Effector memory CD4-positive, alpha-beta T cell (primary cell): ENCODE measurements at places on chromosomes 4 and X.
A peak's percentile ranks its signal among the peaks of the same experiment; 100 is the strongest.

GRCh38 chr4:152515678-152516077, 20.2 kb downstream of the FBXW7 start:
- no peak for DNase-seq

- no peak for DNase-seq
Observed at GRCh38 chrX:46044486-46044885, 500.7 kb downstream of the ZNF674 start.

GRCh38 chrX:120647127-120647526, 17.3 kb upstream of the C1GALT1C1 start:
- DNase-seq, result no peak

DNA sequence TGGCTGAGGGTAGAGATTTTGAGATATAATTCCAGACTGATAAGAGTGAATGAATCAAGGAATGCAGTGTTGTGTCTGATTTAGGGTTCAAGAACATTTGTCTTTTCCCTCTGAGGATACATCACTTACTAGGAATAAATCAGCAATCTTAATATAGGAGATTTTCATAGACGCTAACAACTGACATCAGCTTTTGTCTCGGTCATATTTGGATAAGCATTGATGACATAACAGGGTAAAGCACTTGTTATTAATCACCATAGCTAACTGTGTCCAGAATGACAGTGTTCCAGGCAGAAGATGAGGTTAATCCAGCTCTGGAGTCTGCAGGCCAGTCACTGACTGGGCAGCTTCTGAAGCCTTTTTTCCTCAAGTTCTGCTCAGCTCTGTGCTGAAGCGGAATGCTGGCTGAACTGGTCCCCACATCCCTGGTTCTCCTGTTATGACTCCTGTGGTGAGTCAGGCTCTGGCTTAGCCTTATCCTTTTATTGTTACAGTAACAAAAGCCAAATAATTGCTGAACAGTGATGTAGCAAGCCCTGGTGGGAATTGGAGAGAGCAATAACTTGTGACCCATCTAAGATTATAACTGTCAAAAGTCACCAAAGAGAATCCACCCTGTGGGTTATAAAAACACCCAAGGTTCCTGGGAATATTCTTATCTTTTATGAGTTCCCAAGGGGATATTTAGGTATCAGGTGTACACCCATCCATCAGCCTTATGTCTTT, 41.8 kb downstream of the FNIP2 start:
- DNase-seq, result no peak

GRCh38 chr4:7750523-7750922, 189.1 kb downstream of the AFAP1 start:
- no peak for DNase-seq

DNA sequence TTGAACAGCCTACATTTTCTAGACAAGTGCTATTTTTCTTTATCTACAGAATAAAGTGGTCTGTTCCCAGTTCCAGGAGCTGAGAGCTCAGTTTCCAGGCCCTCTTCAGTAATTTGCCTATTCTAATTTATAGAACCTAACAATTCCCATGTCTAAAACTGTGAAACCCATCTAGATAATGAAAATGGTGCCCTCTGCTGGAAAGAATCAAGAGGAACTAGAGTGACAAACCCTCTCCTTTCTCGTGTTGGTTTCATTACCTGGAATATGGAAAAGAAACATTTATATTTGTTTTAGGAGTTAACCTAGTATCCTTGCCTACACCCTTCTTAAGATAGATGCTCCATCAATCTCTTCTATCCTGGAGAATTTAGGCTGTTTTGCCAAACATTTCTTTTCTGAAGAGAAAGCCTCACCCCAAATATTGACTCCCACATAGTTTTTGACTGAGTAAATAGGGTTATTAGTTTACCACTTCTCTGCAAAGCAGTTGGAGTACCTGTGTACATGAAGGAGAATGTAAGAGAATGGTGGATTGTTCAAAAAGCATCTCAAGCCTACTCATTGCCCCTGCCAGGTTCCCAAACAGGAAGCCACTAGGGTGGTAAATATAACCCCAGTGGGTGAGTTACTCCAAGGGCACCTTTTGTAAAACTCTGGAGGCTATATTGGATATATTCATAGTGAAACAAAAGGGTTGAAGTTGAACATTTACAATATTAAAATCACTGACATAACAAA, 121.6 kb downstream of the RASL11B start:
- DNase-seq, result no peak

GRCh38 chr4:76302826-76303438, 3.6 kb upstream of the STBD1 start:
- no peak for DNase-seq

DNA sequence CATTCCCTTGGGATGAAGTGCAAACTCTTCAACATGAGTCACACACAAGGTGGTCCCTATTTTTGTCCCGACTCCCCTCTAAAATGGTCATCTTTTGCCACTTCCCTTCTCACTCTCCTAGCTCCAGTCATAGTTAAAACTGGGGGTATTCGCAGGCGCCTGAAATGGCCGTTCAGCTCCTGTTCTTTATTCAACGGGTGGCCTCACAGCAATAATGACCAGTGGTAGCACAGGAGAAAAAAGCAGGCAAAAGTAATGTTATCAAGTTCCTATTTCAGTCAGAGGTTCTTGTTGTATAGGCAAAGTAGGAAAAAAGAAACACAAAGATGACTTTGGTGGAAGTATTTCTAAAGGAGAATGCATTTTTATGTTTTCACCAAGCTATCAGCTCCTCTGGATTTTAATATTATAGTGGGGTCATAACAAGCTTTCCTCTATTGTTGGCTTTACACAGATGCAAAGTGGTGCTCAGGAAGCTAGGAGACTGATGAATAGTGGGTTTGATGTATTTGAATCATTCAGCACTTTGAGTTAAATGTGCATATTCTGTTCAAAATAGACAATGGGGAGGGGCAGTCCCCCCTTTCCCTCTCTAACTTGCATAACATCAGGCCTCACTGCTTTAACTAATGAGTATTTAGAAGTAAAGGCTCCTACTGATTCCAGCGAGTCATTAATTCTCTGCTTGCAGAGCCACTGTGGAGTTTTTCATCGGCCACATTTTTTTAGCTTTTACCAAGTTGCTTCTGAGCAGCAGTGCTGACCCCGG, 171.2 kb upstream of the NDP start:
- DNase-seq, result no peak

- no peak for DNase-seq
Observed at GRCh38 chr4:7771541-7772507, 167.8 kb downstream of the AFAP1 start.

DNA sequence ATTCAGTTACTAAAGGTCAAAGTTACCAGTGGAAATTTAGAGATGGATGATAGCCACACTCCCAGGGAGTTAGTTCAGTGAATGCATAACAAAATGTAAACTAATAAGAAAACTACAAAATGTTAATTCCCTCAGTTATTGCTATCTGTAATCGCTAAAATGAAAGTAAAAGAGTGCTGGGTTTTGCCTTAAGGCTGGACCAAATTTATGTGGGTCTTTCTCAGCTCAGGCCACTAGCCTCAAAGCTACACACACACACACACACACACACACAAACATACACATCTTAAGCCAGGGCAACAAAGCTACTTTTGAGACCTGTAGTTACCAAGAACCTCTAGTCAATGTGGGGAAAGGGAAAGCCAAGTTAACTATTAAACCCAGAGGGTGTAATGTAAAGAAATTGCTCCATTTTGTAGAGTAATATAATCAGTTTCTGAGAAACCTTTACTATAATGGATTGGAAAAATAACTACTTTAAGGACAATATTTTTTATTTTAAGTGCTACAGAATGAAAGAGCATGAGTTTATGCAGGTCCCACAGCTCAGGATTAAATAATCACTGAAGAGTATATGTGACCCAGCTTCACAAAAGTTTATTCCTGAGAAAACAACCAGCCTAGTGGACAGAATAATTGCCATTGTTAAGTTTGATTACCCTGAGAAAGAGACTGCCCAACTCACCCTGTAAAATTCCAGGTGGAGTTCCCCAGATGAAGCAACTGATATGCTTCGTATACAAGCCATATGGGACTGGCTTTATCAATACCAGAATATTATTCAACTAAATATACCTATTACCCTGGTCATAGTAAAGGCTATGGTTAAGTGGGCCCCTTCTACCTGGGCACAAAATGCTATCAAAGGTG, 8.9 kb upstream of the UGT2A3 start:
- DNase-seq, result no peak

- DNase-seq, result no peak
Observed at GRCh38 chrX:23885803-23886202, 21.9 kb downstream of the APOO start.

GRCh38 chrX:35622040-35622439, 176.1 kb upstream of the MAGEB16 start:
- DNase-seq, result no peak

GRCh38 chr4:31089815-31090214, 369.6 kb downstream of the PCDH7 start:
- DNase-seq, result no peak

DNA sequence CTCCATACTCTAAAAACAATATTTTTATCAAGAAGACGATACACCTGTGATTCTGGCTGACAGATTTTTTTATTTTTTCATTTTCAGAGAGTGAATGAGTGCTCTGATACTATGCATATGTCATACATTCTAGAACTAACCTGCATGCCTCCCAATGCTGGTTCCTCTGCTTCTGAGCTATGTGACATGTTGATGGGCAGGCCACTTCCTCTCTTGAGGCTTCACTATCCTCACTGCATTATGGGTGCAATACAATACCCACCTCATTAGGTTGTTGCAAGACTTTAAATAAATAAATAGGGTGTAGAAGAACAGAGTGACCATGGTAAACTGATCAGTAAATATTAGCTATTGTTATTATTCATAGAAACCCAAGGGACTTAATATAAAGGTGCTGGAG, 408.3 kb downstream of the HNRNPD start:
- DNase-seq, result no peak

DNA sequence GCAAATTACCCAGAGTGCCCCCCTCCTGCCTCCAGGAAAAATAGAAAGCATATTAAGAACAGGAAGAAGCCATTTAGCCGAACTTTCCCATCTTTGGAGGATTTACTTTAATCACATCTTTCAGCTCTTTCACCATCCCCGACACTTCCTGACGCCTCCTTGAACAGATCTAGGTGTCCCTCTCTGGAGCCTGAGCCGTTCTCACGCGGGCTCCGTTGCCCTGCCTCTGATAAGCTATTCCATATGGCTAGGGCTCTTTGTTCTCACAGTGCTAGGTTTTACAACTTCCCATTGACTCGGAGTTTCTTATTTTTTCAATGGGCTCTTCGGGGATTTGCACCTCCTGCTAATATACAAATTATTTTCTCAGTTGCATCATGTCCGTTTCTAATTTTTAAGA, 82.1 kb upstream of the GPC4 start:
- DNase-seq, result no peak

DNA sequence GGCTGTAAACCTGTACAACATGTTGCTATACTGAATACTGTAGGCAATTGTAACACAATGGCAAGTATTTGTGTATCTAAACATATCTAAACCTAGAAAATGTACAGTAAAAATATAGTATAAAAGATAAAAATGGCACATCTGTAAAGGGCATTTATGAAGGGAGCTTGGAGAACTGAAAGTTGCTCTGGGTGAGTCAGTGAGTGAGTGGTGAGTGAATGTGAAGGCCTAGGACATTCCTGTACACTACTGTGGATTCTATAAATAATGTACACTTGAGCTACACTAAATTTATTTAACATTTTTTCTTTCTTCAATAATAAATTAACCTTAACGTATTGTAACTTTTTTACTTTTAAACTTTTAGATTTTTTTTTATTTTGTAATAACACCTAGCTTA, 5.0 kb upstream of the SHROOM4 start:
- no peak for DNase-seq

- peak; percentile 1 for DNase-seq
Observed at GRCh38 chr4:120921456-120922380, 808 bp downstream of the PRDM5 start.

DNA sequence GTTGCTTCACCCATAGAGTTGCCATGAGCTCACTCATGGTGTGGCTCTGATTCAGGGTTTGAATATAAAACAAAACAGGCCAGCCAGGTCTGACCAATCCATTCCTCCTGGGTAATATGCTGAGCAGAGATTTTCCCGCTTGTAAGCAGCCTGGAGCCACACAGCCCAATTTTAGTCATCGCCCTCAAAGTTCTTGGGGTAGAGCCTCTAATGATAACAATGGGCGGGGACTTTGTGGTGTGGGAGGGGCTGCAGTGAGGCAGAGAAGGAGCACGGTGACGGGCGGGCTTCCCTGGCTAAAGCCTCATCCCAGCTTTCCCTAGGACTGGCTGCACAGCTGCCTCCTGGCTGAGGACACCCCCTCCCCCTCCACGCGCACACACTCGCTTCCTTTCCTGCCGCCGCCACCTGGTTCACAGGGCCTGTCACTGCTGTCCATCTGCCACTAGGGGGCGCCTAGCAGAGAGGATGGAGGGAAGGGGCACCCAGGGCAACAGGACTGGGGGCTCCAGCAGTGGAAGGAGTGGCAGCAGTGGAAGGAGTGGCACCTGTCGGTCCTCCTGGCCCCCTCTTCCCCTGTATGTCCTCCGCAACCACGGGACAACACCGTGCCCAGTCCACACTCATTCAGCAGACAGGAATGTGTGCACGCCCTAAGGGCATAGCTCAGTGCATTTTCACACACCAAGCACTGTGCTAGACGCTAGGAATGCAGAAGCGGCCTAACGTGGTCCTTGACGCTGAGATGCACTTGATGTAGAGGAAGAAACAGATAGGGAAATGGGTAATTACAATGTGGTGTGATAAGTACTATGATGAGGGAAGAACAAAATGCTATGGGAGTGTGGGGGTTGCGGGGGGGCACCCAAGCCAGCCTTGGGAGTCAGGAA, 26.8 kb downstream of the PRPS1 start:
- DNase-seq, result peak; percentile 63

DNA sequence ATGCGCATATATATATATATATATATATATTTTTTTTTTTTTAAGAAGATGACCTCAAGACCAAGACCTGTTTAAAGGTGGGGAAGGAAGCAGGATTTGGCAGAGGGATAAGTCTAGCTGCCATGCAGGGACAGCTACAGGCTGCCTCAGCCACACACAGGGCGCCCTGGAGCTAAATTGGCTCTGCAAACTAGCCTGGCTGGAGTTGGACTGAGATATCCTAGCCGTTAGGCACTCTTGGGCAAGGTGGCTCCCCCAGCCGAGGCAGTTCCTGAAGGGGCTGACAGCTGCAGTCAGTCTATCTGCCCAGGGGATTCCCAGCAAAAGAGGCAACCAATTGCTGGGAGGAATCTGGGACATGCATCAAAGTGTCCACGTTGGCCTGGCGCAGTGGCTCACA, 21.9 kb downstream of the TRIML1 start:
- DNase-seq, result no peak

- no peak for DNase-seq
Observed at GRCh38 chrX:153336121-153336894, 2.4 kb downstream of the ZNF275 start.

- no peak for DNase-seq
Observed at GRCh38 chr4:71287305-71287704, 51.5 kb upstream of the SLC4A4 start.
